ENCODE measurements at places on chromosomes 6 and 20.

GRCh38 chr20:3563133-3563532 lies 92.3 kb downstream of the ATRN start:
- no peak for DNase-seq

DNA sequence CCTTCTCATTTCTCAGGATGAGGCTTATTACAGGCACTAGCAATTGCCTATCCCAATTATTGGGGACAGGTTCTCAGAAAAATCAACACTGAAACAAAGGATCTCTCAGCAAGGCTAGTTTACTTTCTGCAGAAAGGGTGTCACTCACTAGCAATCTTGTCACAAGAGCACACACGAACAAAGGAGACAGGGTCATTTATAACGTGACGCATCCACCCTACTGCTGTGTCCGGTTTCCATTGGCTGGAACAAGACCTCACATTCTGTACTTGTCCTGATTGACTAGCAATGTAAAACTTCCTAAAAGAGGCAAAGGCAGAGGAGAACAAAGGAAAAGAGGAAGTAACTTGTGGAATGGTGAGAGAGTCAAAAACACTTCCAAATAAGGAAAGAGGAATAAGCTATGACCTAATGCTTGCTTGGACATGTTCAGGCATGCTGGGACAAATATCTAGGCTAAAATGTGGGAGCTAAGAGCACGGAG lies 160.2 kb upstream of the STXBP5 start:
- no peak for DNase-seq

GRCh38 chr20:14664101-14664500 lies 326.7 kb upstream of the FLRT3 start:
- DNase-seq, result no peak

DNA sequence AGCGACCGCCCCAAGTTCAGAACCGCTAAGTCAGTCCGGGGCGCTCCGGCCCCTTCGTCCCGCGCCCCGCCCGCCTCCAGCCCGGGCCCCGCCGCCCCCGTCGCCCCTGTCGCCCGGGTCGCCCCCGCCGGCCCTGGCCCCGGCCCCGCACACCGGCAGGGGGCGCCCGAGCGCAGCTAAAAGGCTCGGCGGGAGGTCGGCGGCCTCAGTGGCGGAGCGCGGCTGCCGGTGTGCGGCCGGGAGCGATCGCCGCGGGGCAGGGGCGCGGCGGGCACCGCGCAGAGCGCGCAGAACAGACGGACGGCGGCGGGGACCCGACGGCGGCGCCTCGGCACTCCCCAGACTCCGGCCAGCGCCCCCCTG lies at the start of gene FNDC1:
TSS of gene FNDC1 (plus strand) at position 208 of the 363 bp plus-strand sequence. CDS start 197 bp downstream, outside the sequence.
- no peak for DNase-seq

DNA sequence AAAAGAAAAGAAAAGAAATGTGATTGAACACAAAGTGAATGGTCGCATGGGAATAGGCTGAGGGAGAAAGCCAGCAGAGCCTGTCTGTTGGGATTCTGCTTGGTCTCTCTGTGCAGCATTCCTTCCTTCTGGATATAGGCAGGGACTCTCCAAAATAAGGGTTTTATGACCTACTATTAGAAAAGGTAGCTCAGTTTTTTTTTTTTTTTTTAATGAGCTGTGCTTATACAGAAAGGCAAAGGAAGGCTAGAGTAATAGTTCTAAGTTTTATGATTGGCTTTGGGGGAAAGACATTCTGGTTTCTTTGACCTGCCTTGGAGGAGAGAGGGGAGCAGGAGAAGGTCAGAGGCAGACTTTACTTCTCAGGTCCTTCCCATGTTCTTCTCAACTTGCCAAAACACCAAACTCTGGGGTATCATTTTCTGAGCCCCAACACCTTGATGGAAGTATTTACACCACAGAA lies 18.8 kb upstream of the IER3 start:
- no peak for DNase-seq

DNA sequence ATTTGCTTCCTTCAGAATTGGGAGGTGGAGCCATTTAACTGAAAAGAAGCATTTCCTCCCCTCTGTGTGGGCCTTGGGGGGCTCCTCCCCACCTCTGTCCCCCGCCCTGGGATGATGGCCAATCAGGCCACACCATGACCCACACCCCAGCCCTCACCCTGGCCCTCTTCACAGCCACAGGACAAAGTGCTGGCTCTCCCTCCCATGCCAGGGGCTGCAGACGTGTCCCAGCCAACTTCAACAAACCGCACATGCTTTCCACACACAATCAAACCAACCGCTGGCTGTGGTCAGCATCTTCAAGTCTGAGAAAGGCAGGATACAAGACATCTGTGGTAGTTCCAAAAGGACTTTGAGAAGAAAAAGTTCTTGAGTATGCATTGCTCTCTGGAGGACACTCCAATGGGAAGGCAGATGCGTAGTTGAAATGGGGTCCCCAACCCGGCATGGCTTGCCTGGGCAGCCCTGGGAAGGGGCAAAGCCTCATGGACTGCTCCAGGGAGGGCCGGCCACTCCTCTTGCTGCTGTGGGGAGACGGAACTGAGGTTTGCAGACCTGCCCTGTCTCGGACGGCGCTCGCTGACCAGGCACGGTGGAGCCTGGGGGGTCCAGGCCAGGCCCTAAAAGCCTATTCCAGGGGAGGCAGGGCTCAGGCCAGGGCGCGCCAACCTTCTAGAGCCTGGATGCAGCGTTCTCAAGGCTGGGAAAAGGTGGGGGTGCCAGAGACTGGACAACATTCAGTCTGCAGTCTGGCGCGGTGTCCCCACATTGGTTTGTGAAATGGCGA lies 12.2 kb downstream of the TTLL2 start:
- no peak for DNase-seq

All from substantia nigra (tissue), 51 donors.